ENCODE measurements at places on chromosomes 13 and 19.

- no peak for DNase-seq
Observed at GRCh38 chr19:54888239-54888638, 14.2 kb downstream of the FCAR start.

- DNase-seq: peak; percentile 69
Observed at GRCh38 chr19:8578642-8579265, 1.5 kb upstream of the MYO1F start.

- DNase-seq: no peak
Observed at GRCh38 chr19:30605333-30605732, 233.1 kb downstream of the ZNF536 start.

GRCh38 chr19:10544242-10544752 lies 593 bp downstream of the ATG4D start:
- DNase-seq: no peak

GRCh38 chr13:86082121-86082520 lies 282.9 kb upstream of the SLITRK6 start:
- no peak for DNase-seq

- DNase-seq: no peak
Observed at GRCh38 chr13:33257841-33258807, 27.4 kb downstream of the STARD13 start.

GRCh38 chr19:44818466-44819031 lies 9.6 kb downstream of the BCAM start:
- no peak for DNase-seq

- DNase-seq: no peak
Observed at GRCh38 chr19:17755977-17756670, 4.8 kb downstream of the FCHO1 start.

GRCh38 chr19:16366433-16367260 lies 42.0 kb downstream of the KLF2 start:
- DNase-seq: no peak

DNA sequence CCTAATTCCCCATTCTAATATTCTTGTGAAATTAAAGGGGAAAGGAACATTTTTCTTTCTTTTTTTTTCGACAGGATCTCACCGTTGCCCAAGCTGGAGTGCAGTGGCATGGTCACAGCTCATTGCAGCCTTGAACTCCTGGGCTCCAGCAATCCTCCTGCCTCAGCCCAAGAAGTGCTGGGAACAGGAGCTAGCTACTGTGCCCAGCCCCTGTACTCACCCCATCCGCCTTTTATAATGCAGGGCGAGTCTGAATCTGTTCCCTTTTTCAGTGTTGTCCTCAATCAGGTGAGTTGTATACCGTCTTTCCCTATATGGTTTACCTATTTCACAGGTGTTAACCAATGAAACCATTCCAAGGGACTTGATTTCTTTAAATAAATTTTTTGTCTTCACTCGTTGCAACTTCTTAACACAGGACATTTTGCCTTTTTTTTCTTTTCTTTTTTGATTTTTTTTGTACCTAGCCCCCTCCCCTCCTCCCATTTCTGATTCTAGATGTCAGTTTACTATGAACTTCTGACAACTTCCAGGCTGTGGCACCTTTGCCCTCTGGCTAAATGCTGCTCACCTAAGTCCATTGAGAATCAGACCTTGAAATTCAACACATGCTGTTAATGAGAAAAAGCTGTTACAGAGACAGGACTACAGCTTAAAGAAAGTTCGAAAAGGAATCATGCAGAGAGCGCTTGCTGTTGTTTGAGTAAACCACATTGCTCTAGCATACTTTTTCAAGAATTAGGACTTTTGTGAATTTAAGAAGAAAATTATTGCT lies 562.1 kb upstream of the KLF12 start:
- no peak for DNase-seq

- DNase-seq: no peak
Observed at GRCh38 chr13:112175162-112176075, 108.5 kb downstream of the SOX1 start.

DNA sequence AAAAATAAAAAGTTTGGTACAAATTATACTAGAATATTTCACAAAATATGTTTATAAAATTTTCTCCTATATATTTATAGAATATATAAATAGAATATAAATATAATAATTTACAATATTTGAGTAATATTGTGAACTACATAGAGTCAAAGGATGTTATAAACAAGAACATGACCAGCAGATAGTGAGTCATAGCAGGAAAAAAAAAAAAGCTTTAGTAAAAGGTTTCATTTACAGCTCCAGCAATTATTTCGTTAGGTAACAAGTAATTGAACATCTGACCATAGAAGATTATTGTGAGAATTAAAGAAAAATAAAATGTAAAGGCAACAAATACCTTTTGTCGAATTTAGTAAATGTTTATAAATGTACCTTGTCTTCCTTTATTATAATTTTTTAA lies 864.1 kb downstream of the PCDH17 start:
- no peak for DNase-seq

DNA sequence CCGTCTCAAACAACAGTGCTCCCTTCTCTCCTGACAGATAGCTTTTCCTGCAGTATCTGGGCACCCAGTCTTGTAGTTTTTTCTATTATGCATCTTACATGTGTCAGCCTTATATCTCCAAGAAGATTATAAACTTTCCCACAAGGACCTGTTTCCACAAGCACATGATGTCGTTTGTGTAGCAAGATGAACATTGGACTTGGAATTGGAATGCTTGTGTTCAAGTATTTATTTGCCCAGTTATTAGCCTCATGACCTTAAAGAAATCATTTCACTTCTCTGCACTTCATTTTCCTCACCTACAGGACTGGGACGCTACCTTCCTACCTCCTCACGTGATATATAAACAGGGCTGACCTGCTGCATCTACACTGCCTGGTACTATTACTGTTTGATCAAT lies 21.5 kb downstream of the SHISA2 start:
- no peak for DNase-seq

DNA sequence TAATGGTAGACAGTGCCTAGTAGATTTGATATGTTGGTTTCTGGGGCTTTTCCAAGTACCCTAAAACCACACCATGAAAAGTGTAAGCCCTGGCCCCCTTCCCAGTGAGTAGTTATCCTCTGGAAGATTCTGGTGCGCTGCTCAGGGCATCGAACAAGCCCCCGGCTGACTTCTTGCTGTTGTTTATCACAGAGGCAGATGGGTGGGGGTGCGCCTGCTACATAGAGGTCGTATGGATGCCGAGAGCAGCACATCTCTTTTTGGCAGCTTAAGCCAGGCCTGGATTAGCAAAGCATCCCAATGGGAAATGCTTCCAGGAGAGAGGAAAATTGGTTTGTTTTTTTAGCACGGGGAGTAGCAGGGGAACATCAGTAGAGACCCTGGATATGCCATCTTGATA lies 26.3 kb upstream of the SPATA13 start:
- DNase-seq: no peak

DNA sequence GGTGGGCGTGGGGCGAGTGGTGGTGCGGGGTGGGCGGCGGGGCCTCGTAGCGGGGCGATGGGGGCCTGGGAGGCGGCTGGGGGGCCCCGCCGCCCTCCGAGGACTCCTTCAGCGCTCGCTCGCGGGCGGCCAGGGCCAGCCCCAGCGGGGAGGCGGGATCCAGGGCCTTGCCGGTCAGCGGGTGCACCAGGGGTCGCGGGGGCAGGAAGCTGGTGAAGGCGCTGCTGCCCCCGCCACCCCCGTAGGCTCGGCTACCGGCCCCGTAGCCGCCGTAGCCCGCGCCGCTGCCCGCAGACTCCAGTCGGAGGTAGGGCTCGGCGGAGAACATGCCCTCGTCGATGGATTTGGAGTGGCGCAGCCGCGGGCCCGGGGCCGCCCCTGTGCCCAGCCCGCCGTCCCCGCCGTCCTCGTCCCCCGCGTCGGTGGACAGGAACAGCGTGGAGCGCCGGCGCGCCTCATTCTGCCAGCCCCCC lies 18.6 kb downstream of the C19orf81 start:
- DNase-seq: no peak

DNA sequence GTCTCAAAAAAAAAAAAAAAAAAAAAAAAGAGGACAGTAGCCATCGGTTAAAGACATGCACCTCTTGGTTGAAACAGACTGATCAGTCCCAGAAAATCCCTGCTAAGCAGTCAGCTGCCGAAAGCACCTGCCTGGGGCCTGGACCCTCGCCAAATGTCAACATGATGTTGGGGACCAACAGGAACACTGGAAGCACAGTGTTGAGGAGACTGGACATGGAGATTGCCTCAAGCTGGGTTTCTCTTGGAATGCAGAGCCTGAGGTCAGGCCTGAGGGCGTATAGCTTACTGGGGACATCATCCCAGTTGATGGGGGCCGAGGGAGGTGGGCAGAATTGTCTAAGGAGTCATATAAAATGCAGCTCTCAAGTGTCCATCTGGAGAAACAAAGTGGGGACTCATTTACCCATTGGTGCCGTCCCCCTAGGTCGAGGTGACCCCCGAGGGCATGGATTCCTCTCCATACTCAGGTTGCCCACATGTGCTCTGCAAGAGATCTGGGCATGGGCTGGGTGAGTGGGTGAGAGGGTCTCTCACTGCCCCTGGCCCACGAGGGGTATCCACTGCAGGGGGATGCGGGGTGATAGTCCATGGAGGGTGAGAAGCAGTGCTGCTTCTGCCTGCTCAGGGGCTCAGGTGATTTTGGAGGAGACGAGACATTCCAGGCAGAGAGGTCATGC lies 164.5 kb downstream of the URI1 start:
- no peak for DNase-seq

- DNase-seq: no peak
Observed at GRCh38 chr13:26899202-26899601, 138.6 kb upstream of the GPR12 start.

- no peak for DNase-seq
Observed at GRCh38 chr19:44924243-44924725, 9.9 kb downstream of the APOC1 start.

GRCh38 chr13:88411696-88412095 lies 740.5 kb downstream of the SLITRK5 start:
- no peak for DNase-seq

DNA sequence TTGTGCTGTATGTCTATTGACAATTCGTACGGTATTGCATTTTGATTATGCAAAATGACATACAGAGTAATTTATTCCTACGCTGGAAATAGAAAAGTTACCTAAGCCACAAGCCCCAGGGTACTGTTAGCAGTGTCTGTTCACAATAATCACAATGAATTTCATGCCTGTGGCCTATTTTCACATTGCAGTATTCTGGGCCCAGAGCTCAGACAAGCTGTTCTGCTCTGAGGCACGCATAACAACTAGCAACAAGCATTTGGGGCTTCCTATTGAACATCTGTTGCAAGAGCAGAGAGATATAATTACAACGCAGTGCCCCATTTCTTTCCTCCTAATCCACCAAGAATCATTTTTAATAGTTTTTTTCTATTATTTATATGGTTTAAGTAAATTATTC lies 158.9 kb upstream of the SGCG start:
- DNase-seq: no peak

GRCh38 chr19:41774515-41774980 lies 19.2 kb downstream of the CEACAM6 start:
- no peak for DNase-seq

- no peak for DNase-seq
Observed at GRCh38 chr19:39410831-39411080, 1.7 kb upstream of the PLEKHG2 start.

GRCh38 chr19:32869966-32870573 lies 503 bp upstream of the SLC7A9 start:
- DNase-seq: no peak

GRCh38 chr19:2199215-2199614 lies 35.5 kb downstream of the DOT1L start:
- no peak for DNase-seq

All from GM19239 (cell line).